SK-N-SH (cell line): ENCODE measurements at places on chromosomes 13 and 19. TPM values are rescaled to one million over a fixed set of nuclear protein-coding genes. Genes with fewer than 3 reads are reported as not detected.

DNA sequence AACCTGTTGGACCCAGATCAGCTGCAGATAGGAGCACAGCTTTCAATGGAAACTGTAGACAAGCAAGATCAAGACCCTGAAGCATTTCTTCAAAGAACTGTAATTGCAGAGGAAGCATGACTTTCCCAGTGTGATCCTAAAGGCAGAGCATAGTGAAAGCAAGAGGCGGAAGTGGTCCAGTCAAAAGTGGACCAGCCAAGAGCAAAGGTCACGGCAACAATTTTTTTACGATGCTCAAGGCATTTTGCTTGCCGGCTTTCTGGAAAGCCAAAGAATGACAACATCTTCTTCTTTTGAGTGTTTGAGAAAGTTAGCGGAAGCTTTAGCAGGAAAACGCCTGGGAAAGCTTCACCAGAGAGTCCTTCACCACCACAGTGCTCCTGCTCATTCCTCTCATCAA lies 111.6 kb downstream of the RNF17 start:
- no peaks in the 10 kb centered on the region for H3K36me3 ChIP-seq
- peaks cover 4% of the 10 kb centered on the region; the same call in 1 of the 2 replicates for H3K27me3 ChIP-seq
- no peak overlapping the region for H3K27ac ChIP-seq
- DNase-seq: no peak
- no peaks in the 10 kb centered on the region for H3K4me1 ChIP-seq

DNA sequence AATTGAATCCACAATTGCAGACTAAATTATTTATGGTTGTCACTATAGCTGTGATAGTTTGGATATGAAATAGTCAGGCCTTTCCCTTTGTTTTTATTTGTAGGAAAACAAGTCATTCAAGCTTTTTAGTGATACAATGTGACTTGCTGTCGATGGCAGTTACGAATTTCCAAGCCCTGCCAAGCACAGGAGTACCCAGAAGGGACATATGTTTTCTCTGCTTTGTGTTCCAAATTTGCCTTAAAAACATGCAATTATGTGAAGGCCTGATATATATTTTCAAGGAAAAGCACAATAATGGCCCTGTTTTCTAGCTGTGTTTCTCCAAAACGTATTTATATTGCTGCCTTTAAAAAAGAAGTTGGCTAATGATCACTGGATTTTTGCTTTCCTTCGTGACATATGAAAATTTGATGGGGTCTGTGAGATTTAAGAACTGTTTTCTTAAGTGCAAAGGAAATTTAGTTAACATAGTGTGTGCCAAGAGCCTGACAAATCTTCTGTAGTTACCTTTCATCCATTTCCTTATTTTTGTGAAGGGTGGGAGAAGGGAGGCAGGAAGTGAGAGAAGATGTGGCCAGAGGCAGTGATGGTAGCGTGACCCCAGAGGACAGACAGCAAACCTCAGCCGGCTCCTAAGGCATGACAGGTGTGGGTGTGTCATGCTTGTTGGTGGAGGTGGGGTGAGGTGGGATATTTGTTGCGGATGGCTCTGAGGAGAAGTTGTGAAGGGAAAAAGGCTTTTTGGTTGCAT lies 79.6 kb downstream of the TEX26 start:
- peaks cover 29% of the 10 kb centered on the region for H3K4me1 ChIP-seq
- H3K4me3 ChIP-seq: no peak overlapping the region
- no peaks in the 10 kb centered on the region for H3K36me3 ChIP-seq
- DNase-seq: no peak
- H3K27ac ChIP-seq: no peak overlapping the region

GRCh38 chr13:43377149-43377548 lies 353.8 kb downstream of the DNAJC15 start:
- H3K27ac ChIP-seq: no peak overlapping the region
- no peak for DNase-seq
- peaks cover 5% of the 10 kb centered on the region for H3K36me3 ChIP-seq
- H3K4me3 ChIP-seq: no peak overlapping the region
- H3K27me3 ChIP-seq: no peaks in the 10 kb centered on the region
- peaks cover 3% of the 10 kb centered on the region; the same call in 1 of the 2 replicates for H3K4me1 ChIP-seq

- no peaks in the 10 kb centered on the region for H3K36me3 ChIP-seq
- DNase-seq: no peak
- no peaks in the 10 kb centered on the region for H3K27me3 ChIP-seq
- H3K4me1 ChIP-seq: no peaks in the 10 kb centered on the region
Observed at GRCh38 chr19:53015730-53016129, 2.0 kb downstream of the ERVV-1 start.

ZNF77 gene
- 4.4 and 6.6 TPM in 2 replicates for polyA plus RNA-seq

GRCh38 chr13:33678906-33679657 lies 138.9 kb upstream of the RFC3 start:
- H3K36me3 ChIP-seq: no peaks in the 10 kb centered on the region
- no peak overlapping the region for H3K4me3 ChIP-seq
- no peak overlapping the region for H3K27ac ChIP-seq
- no peak for DNase-seq
- no peaks in the 10 kb centered on the region for H3K27me3 ChIP-seq
- no peaks in the 10 kb centered on the region for H3K4me1 ChIP-seq

CLC gene
- polyA plus RNA-seq: not detected in 2 replicates

DNA sequence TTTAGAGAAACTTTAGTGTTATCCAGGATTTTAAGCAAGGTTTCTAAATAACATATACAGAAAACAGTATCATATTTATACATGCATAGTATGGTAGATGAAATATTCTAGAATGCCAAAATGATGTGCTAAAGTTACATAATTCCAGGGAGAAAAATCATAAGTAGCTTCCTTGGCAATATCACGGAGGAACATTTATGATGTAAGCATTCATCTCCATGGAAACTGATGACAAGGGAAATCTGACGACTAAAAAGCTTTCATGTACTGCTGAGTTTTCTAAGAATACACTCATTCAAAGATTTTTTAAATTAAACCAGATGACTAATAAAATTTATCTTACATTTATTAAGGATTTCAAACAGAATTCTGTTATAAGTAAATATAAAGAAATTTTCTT lies 4.7 kb downstream of the TEX30 start:
- no peaks in the 10 kb centered on the region for H3K27me3 ChIP-seq
- H3K4me1 ChIP-seq: peaks cover 11% of the 10 kb centered on the region
- no peak for DNase-seq
- no peak overlapping the region for H3K27ac ChIP-seq
- peaks cover 11% of the 10 kb centered on the region for H3K36me3 ChIP-seq
- no peak overlapping the region for H3K4me3 ChIP-seq

DNA sequence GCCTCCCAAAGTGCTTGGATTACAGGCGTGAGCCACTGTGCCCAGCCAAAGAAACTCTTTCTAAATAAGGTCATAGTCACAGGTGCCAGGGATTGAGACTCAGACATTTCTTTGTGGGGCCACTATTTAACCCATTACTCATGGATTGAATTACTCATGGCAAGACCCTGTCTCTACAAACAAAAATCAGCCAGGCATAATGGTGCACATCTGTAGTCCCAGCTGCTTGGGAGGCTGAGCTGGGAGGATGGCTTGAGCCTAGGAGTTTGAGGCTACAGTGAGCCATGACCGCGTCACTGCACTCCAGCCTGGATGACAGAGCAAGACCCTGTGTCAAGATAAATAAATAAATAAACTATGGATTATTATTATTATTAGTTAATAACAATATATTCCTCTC lies 3.6 kb upstream of the KLF2 start:
- H3K27me3 ChIP-seq: peaks cover 60% of the 10 kb centered on the region; the same call in 1 of the 2 replicates
- no peak overlapping the region for H3K27ac ChIP-seq
- no peaks in the 10 kb centered on the region for H3K4me1 ChIP-seq
- no peak overlapping the region for H3K4me3 ChIP-seq

FREM2 gene
- not detected in 2 replicates for polyA plus RNA-seq

- peaks cover 6% of the 10 kb centered on the region; the same call in 1 of the 2 replicates for H3K36me3 ChIP-seq
- no peak overlapping the region; the same call in 1 of the 2 replicates for H3K4me3 ChIP-seq
- no peaks in the 10 kb centered on the region for H3K27me3 ChIP-seq
- H3K4me1 ChIP-seq: no peaks in the 10 kb centered on the region
Observed at GRCh38 chr19:19873381-19873780, 7.7 kb downstream of the ZNF253 start.

GRCh38 chr13:19967621-19968020 lies 9.1 kb downstream of the ZMYM2 start:
- H3K27me3 ChIP-seq: no peaks in the 10 kb centered on the region
- no peak for DNase-seq
- H3K4me3 ChIP-seq: no peak overlapping the region
- peaks cover 3% of the 10 kb centered on the region for H3K4me1 ChIP-seq
- H3K36me3 ChIP-seq: peaks cover 85% of the 10 kb centered on the region

ATXN8OS gene
- polyA plus RNA-seq: not detected in 2 replicates

- no peak overlapping the region for H3K4me3 ChIP-seq
- H3K4me1 ChIP-seq: no peaks in the 10 kb centered on the region
- H3K27ac ChIP-seq: no peak overlapping the region
Observed at GRCh38 chr13:50365408-50366391, 350.5 kb downstream of the KCNRG start.

- no peak overlapping the region; the same call in 1 of the 2 replicates for H3K4me3 ChIP-seq
- H3K27me3 ChIP-seq: no peaks in the 10 kb centered on the region
- no peaks in the 10 kb centered on the region for H3K4me1 ChIP-seq
- H3K36me3 ChIP-seq: no peaks in the 10 kb centered on the region
Observed at GRCh38 chr13:53200498-53201453, 172.2 kb downstream of the OLFM4 start.

GRCh38 chr19:58543826-58544590 lies at the start of gene TRIM28:
Gene TRIM28 (plus strand): TSS chr19:58544064. CDS start chr19:58544758, 694 bp downstream.
- peaks cover 24% of the 10 kb centered on the region for H3K36me3 ChIP-seq
- H3K4me3 ChIP-seq: peak within 1 kb of the TSS; percentile 97
- no peaks in the 10 kb centered on the region; the same call in 1 of the 2 replicates for H3K27me3 ChIP-seq
- peaks cover 20% of the 10 kb centered on the region for H3K4me1 ChIP-seq

GRCh38 chr13:101565317-101565716 lies 112.8 kb downstream of the ITGBL1 start:
- H3K4me1 ChIP-seq: 0 out of 2 replicates have a peak, but pooled peaks cover 4% of the 10 kb centered on the region
- H3K36me3 ChIP-seq: peaks cover 33% of the 10 kb centered on the region
- no peak overlapping the region for H3K27ac ChIP-seq
- no peak overlapping the region for H3K4me3 ChIP-seq

DNA sequence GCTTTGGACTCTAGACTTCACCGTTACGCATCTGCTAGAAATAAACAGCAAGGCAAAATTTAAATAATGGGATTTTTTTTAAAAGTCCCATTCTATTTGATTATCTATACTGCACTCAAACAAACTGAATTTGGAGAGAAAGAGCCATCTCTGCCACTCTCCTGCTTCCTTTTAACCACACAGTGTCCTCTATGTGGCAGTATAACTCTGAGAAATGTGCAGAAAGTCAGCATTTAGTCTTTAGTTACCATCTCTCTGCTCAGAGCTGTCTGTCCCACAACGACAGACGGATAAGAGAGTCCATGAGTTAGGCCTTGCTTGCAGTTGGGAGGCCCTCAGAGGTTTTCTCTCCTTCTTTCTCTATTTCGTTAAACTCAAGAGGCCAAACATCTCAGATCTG lies 21.2 kb downstream of the CCNA1 start:
- H3K4me1 ChIP-seq: no peaks in the 10 kb centered on the region; the same call in 1 of the 2 replicates
- H3K27ac ChIP-seq: no peak overlapping the region
- H3K4me3 ChIP-seq: no peak overlapping the region
- DNase-seq: no peak
- H3K36me3 ChIP-seq: no peaks in the 10 kb centered on the region

SCN1B gene
- polyA plus RNA-seq: 10.3 and 10.5 TPM in 2 replicates

- peaks cover 38% of the 10 kb centered on the region for H3K4me1 ChIP-seq
- H3K4me3 ChIP-seq: peak overlapping the region; percentile 84
- peak overlapping the region; percentile 97 for H3K27ac ChIP-seq
- no peaks in the 10 kb centered on the region for H3K36me3 ChIP-seq
- no peaks in the 10 kb centered on the region for H3K27me3 ChIP-seq
Observed at GRCh38 chr13:114130837-114131582, 1.4 kb downstream of the RASA3 start.

DNA sequence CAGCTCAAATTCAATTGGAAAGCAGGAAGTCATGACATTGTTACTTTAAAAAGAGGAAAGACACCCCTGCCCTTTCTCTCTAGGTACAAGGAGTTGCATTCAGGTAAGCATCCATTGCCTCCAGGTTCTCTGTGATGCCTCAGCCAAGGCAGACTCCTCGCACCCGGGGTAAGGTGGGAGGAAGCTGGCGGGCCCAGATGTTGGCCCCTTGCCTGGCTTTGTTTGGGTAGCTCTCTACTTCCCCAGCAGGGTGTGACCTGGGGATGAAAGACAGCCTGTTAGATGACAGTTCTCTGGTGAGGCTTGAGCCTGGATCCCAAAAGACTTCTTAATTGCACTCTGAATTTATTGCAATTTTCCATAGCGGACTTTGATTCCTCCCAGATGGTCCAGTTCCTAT lies 25.6 kb downstream of the SHISA2 start:
- H3K4me3 ChIP-seq: no peak overlapping the region
- H3K4me1 ChIP-seq: peaks cover 8% of the 10 kb centered on the region; the same call in 1 of the 2 replicates
- no peaks in the 10 kb centered on the region for H3K36me3 ChIP-seq
- no peaks in the 10 kb centered on the region for H3K27me3 ChIP-seq
- DNase-seq: no peak

SHANK1 gene
- polyA plus RNA-seq: 0.28 and 0.31 TPM in 2 replicates

- no peak for DNase-seq
- peaks cover 19% of the 10 kb centered on the region; the same call in 1 of the 2 replicates for H3K36me3 ChIP-seq
- no peaks in the 10 kb centered on the region for H3K27me3 ChIP-seq
- H3K4me1 ChIP-seq: no peaks in the 10 kb centered on the region
Observed at GRCh38 chr19:9849791-9850190, 14.7 kb downstream of the PIN1 start.

DNA sequence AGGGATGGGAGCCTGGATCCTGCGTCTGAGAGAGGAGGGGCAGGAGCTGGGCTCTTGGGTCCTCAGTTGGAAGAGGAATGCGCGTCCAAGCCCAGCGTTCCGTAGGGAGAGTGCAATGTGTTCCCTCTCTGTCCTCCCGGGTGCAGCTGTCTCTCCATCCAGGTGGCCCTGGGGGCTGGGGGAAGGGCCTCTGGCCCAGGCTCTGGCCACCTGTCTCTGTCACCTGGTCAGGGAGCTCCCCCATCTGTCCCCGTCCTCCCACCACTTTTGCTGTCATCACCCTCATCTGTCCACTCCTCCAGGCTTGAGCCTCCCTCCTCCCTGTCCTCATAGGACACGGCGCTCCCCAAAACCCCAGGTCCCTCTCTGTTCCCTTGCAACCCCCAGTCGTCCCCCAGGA lies 3.7 kb upstream of the SBK2 start:
- no peak overlapping the region for H3K4me3 ChIP-seq
- no peak for DNase-seq
- no peaks in the 10 kb centered on the region; the same call in 1 of the 2 replicates for H3K4me1 ChIP-seq
- no peaks in the 10 kb centered on the region for H3K27me3 ChIP-seq
- H3K36me3 ChIP-seq: no peaks in the 10 kb centered on the region

DNA sequence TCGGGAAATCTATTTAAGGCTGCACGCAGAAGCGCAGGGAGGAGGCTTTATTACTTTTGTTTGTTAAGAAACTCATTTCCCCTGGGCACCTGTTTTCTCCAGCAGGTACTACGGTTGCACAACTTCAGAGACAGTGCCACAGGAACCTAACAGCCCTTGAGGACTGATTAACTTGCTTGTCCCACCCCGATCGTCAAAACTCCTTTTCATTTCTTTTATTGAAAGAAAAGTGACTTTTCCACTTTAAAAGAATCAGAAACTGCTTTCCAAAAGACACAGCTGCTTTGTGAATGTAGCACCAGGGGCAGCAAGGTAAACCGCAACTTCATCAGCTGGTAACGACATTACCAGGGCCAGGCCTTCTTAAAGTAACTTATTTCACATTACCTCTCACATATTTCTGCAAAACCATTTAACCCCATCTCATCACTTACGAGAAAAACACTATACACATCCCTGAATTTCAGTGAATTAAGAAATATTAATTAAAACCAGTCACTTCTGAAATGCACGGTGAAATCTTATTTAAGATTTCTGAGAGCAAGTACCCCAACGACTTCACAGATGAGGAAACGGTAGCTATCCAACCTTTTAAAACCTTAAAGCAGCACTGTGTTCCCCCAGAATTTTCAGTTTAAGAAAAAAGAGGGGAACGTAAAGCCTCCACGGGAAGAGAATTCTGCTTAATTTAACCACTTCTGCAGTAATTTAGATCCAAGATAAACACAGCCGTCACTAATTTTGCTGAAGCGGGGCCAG lies 1.4 kb downstream of the ANKRD10 start:
- H3K4me1 ChIP-seq: peaks cover 23% of the 10 kb centered on the region
- H3K27ac ChIP-seq: peak overlapping the region; percentile 96
- no peaks in the 10 kb centered on the region for H3K27me3 ChIP-seq
- peaks cover 22% of the 10 kb centered on the region for H3K36me3 ChIP-seq
- peak overlapping the region; percentile 90 for H3K4me3 ChIP-seq
